Endothelial cell of umbilical vein (primary cell): ENCODE measurements at places on chromosomes 4 and X. TPM values are rescaled to one million over a fixed set of nuclear protein-coding genes. Genes with fewer than 3 reads are reported as not detected.

PDHA1 gene
- polyA plus RNA-seq: 50.5 and 76.8 TPM in 2 replicates

ESX1 gene
- polyA plus RNA-seq: 0.05 TPM in 1 of 2 replicates, not detected in the other

CCKAR gene
- not detected in 2 replicates for polyA plus RNA-seq

SSX1 gene
- polyA plus RNA-seq: not detected in 2 replicates

FREM3 gene
- polyA plus RNA-seq: 0.08 and 0.10 TPM in 2 replicates

LINC00632 gene
- polyA plus RNA-seq: 4.8 and 5.8 TPM in 2 replicates

BEND2 gene
- polyA plus RNA-seq: not detected in 2 replicates

MAGEA2B gene
- not detected in 2 replicates for polyA plus RNA-seq

TRIML2 gene
- polyA plus RNA-seq: 0.14 and 0.15 TPM in 2 replicates

PLXNB3 gene
- 19.0 and 27.1 TPM in 2 replicates for polyA plus RNA-seq

- peak; percentile 51 for DNase-seq
Measured at GRCh38 chrX:136170139-136170800, 22.9 kb downstream of the FHL1 start.

- no peak for DNase-seq
Measured at GRCh38 chrX:115269051-115269683, 20.3 kb upstream of the LUZP4 start.

- no peak for DNase-seq
Measured at GRCh38 chr4:23388255-23388654, 501.6 kb downstream of the PPARGC1A start.

GRCh38 chr4:57943682-57944081 is 833.5 kb upstream of the IGFBP7 start:
- peak; percentile 75 for DNase-seq

GRCh38 chrX:341541-342101 is 23.0 kb upstream of the GTPBP6 start:
- no peak for DNase-seq

GRCh38 chrX:2536974-2537373 is 36.2 kb upstream of the DHRSX start:
- DNase-seq: no peak

- DNase-seq: no peak
Measured at GRCh38 chr4:83178029-83178428, 63.5 kb upstream of the PLAC8 start.

DNA sequence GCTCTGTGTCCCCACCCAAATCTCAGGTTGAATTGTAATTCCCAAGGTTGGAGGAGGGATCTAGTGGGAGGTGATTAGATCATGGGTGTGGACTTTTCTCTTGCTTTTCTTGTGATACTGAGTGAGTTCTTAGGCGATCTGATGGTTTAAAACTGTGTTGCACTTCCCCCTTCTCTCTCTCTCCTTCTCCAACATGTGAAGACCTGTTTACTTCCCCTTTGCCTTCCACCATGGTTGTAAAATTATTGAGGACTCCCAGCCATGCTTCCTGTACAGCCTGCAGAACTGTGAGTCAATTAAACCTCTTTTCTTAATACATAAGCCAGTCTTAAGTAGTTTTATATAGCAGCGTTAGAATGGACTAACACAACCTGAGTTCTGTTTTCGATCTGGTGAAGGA is 738.2 kb downstream of the ARAP2 start:
- DNase-seq: no peak

DNA sequence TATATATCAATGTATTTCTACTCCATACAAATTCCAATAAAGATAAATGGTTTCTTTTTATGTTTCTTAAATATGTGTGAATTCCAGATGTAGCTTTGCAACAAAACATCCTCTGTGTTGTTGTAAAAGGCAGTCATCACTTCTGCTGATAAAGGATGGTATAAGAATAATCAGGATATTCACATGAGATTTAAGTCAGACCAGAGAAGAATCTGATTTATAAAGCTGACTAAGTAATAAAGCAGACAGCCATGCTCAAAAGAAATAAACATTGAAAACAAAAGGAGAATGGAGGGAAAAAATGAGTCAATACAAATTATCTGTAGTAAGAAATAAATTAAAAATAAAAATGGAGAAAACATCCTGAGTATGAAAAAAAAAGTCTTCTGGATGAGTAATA is 27.0 kb upstream of the SLC7A11 start:
- peak; percentile 11 for DNase-seq

GRCh38 chr4:145043306-145043705 is 54.7 kb downstream of the ANAPC10 start:
- DNase-seq: no peak

- peak; percentile 58 for DNase-seq
Measured at GRCh38 chrX:130704053-130705038, 198.7 kb downstream of the ENOX2 start.

DNA sequence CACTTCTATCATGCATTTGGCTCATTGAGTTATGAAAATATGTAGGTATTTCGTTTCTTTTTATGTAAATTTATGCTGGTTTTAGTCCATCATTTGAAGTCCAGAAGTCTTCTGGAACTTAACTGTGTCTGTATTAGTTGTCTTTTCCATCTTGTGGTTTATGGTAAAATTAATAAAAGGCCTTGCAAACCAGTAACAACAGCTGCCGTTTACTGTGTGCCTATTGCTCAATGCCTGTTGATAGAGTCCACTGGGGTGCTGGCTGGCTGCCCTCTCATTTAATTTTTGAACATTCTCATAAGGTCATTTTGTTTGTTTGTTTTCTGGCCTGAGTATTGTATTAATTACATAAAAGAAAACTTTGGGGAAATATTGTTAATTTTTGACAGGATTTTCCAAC is 98.0 kb downstream of the NAA11 start:
- DNase-seq: no peak

- no peak for DNase-seq
Measured at GRCh38 chr4:153497988-153498967, 32.1 kb downstream of the TMEM131L start.

DNA sequence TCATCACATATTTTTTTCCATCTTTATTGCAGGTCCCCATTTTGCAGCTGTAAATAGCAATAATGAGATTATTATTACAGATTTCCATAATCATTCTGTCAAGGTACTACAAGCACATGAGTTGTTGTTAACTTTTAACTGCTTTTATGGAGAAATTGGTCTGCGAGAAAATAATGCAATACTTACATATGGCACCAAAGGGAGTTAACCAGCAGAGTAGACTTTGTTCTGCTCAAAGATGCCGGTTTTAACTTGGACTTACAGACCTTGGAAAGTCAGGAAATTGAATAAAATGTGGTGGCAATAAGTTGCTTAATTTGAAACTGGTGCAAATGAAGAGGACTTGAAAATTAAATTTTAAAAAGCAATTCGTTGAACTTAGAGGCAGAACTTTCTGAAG is 20.4 kb upstream of the MND1 start:
- DNase-seq: no peak

- no peak for DNase-seq
Measured at GRCh38 chr4:13207226-13207625, 276.9 kb downstream of the RAB28 start.

DNA sequence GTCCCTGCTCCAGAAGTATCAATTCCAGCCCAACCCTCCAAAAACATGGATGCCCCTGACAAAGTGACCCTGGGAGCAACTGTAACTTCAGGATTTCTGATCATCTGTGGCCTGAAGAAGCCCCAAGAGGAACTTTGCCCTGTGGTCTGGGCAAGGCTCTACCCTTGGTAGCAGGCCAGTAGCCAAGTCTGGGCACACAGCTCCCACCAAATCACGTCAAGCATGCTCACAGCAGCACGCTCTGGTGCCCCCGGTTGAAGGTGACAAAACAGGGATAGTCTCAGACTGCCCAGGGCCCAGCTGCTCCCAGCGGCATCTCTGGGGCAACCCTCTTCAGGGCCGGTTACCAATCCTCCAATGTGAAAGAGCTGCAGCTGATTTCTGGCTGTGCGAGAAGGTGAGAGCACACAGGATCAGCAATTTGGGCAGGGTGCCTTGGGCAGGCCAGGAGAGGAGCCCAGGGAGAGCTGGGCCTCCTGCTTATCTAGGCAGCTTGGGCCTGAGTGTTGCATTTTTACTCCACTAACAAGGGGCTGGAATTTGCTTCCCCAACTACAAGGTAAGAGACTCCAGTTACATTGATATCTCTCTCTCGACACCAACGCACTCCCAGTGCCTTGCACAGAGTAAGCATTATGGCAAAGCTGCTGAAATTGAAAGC is 418.1 kb downstream of the BCOR start:
- no peak for DNase-seq

- no peak for DNase-seq
Measured at GRCh38 chr4:23298371-23298770, 591.5 kb downstream of the PPARGC1A start.

DNA sequence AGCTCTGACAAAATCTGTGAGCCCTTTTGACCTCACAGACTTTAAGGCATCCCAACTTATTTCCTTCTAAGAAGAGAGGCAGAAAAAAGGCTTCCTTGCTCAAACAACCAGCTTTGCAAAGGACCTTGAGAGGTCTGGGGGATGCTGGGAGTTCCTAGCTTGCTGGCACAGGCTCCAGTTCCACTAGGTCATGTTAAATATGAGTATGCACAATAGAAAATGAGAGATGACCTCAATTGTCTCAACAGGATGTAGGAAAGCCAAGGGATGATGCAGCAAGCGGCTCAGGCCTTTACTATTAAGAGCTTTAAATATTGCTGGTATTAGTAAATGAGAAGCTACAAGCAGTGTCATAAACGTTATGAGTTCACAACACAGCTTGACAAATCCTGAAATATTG is 13.3 kb upstream of the ZNF827 start:
- peak; percentile 33 for DNase-seq

GRCh38 chr4:101911616-101912015 is 121.1 kb downstream of the BANK1 start:
- no peak for DNase-seq

- no peak for DNase-seq
Measured at GRCh38 chrX:130604882-130605281, 203.1 kb downstream of the RBMX2 start.

DNA sequence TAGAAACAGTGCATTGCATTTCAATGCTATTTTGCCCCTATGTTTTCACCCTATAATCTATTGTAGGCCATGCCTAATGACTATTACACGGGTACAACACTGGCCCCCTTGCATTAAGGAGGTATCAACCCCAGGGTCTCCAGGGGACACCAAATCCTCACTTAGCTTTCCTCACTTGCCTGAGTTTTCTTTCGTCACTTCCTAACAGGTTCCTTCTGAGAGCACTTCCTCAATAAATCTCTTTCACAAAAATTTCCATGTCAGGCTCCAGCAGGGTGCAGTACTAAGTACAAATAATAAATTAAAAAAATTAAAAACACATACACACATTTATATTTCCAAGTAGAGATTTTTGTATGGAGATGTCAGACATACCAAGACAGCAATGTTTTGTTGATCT is 165.0 kb downstream of the RBM46 start:
- DNase-seq: no peak

- DNase-seq: no peak
Measured at GRCh38 chr4:42417550-42417949, 20.3 kb downstream of the SHISA3 start.

- no peak for DNase-seq
Measured at GRCh38 chr4:10260777-10261176, 144.2 kb upstream of the WDR1 start.

- DNase-seq: no peak
Measured at GRCh38 chr4:18394656-18395055, 373.1 kb upstream of the LCORL start.

- DNase-seq: peak; percentile 22
Measured at GRCh38 chr4:78477276-78477675, 74.3 kb upstream of the ANXA3 start.

GRCh38 chr4:172517391-172517790 is 651.2 kb upstream of the GALNT7 start:
- no peak for DNase-seq

DNA sequence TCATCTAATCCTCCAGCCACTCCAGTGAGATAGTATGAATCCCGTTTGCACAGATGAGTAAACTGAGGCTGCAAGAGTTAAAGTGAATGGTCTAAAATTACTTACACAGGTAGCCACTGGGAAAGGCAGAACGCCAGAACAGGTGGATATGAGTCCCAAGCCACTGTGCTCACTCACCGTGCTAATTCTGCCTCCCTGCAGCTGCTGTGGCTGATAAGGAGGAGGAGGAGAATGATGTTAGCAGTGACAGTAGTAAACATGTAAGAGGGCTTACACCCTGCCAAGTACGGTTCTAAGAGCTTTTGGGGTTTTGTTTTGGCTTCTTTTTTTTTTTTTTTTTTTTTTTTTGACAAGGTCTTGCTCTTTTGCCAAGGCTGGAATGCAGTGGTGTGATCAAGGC is 90.5 kb upstream of the PRPS2 start:
- DNase-seq: no peak

DNA sequence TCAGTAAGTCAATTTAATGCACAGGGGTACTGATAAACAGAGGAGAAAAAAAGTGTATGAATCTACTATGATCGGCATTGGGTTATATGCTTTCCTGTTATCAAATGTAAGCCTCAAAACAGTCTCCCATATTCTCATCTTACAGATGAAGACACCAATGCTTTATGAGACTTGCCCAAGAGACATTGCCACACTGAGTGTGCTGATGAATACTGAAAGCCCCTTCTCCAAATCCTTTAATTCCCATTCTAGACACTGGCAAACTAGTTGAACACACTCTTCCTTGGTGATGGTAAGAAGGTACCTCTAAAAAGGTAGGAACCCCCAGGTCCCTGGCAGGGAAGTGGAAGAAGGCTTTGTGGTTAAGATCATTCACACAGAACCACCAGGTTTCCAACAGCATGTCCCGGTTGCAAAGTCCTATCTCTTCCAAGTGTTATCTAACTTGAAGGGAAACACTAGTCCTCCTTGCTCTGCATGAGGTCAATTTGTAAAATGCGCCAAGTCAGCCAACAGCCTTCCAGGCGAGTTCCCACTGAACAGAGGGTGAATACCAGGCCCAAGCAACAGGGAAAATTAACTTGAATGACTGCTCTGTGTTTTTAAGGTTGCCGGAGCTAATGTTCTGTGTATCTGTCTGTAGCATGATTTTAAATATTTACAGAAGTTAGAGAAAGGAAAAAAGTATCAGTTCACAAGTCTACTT is 5.1 kb downstream of the SETD7 start:
- peak; percentile 26 for DNase-seq

GRCh38 chrX:19085666-19086065 is 36.6 kb downstream of the ADGRG2 start:
- no peak for DNase-seq

DNA sequence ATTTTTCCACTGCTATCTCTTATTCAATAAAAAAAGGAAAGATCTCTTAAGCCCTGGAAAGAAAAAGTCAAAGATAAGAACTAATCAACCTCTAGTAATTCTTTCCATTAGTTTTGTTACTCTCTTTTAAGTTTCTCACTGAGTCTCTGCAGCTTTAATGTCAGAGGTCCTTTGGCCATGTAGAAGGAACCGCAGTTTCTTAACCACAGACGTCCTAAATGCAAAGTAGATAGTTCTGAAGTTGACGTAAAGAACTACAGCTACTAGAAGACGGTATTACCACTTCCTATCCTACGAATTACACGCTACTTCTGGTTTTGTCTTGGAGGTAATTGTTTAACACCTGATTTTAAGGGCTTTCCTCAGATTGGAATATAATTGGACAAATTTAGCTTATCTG is 325.9 kb downstream of the ANKRD50 start:
- DNase-seq: peak; percentile 9

- no peak for DNase-seq
Measured at GRCh38 chrX:125810856-125811255, 355.2 kb downstream of the DCAF12L2 start.

DNA sequence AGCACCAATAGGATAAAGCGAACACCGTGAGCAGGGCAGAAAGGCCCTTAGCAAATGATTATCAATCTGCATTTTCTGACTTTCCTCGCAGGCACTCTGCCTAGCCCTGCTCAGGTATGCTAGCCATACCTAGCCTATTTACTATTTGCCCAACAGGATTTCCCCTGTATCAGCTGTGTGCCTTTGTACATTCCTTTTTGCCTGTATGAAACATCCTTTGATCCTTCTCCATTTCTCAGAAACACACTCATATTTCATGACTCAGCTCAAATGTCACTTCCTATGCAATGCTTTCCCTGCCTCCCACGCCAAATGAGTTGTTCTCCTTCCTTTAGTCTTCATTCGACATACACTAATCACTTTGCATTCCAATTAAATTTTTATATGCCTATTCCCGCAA is 37.2 kb downstream of the PCDH7 start:
- DNase-seq: peak; percentile 90
